Activated CD4-positive, alpha-beta T cell treated with anti-CD3 and anti-CD28 coated beads for 36 hours (primary cell): ENCODE measurements at places on chromosomes 16 and 17. TPM values are rescaled to one million over a fixed set of nuclear protein-coding genes. Genes with fewer than 3 reads are reported as not detected.
A peak's percentile ranks its signal among the peaks of the same experiment; 100 is the strongest.

DNA sequence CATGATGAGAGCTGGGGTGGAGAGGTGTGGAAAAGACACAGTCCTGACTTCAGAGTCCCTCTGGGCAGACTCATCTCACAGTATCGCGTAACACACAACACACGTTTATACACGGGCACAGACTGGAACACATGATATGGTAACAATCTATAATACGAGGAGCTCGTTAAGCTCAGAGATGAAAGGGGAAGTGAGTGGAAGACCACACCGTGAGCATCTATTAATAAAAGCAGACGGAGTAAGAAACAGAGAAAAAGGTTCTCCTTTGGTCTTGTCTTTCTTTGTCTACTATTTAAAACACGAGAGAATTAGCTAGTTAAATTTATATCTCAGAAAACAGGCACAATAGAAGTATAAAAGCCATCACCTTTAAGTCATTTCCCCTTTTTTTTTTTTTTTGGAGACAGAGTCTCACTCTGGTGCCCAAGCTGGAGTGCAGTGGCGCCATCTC lies 13.5 kb downstream of the ANKRD11 start:
- peaks cover 94% of the 10 kb centered on the region for H3K4me1 ChIP-seq
- no peak for DNase-seq
- H3K4me3 ChIP-seq = peak overlapping the region; percentile 1
- no peaks in the 10 kb centered on the region for H3K27me3 ChIP-seq
- H3K27ac ChIP-seq = peak overlapping the region; percentile 61

- H3K36me3 ChIP-seq = no peaks in the 10 kb centered on the region
- no peak overlapping the region for H3K4me3 ChIP-seq
- no peaks in the 10 kb centered on the region for H3K27me3 ChIP-seq
- H3K4me1 ChIP-seq = no peaks in the 10 kb centered on the region
- no peak for DNase-seq
- H3K27ac ChIP-seq = no peak overlapping the region
Measured at GRCh38 chr17:73267648-73268537, 6.2 kb upstream of the CPSF4L start.

The RPUSD1 gene
- 17.5 TPM for total RNA-seq

The SECTM1 gene
- 10.9 TPM for total RNA-seq
